Activated T-helper 17 cell treated with anti-CD3 and anti-CD28 coated beads, Interleukin-2, amount 50 U/mL, for 72 hours (primary cell): ENCODE measurements at places on chromosomes 1 and 21. TPM values are rescaled to one million over a fixed set of nuclear protein-coding genes. Genes with fewer than 3 reads are reported as not detected.

GRCh38 chr21:42467140-42467983 lies 28.7 kb downstream of the RSPH1 start:
- no peak for ATAC-seq

Gene KRTAP7-1
- not detected for total RNA-seq

- ATAC-seq, result no peak
Observed at GRCh38 chr21:45582128-45582527, 39.9 kb upstream of the SLC19A1 start.

DNA sequence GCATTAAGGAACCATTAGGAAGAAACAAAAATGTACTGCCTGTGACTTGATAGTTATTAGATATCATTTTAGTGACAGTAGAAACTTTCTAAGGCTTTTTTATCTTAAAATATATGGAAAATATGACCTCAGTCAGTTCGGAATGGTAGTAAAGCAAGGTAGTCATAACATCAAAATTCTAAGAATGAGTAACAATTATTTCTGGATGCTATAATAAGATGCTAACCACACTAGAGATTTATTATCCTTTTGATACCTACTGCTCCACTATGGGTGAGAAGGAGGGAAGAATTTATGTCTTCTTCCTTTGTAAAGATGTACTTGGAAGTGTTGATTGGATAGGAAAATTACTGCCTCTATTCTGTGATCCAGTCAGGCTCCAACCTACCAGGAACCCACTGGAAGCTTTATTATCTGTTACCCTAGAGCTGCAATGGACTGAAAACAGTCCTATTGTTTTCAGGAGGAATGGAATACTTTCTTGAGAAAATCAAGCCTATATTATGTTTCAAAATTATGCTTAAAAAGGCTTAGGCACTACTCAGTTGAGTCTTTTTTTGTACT lies 8.8 kb downstream of the FMN2 start:
- no peak for ATAC-seq

Gene LEFTY2
- total RNA-seq, result not detected

DNA sequence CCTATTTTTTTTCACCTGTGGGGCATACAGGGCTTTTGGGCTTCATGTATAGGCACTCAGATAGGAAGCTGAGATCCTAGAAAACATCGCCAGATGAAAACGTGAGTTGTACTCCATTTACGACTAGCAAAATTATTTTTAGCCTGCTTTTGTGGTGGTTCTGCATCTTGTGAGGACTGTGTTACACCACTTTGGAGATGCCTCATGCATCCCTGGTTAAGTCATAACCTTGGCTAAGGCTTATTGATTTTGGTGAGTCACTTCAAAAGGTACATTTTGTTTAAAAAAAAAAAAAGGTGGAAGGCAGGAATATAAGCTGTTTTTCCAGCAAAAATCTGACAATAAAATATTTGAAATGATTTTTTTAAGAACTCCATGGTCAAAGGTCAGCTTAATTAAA lies 101.8 kb upstream of the OLFM3 start:
- ATAC-seq, result no peak

Gene KCNJ15
- total RNA-seq, result 0.69 TPM

- no peak for ATAC-seq
Observed at GRCh38 chr1:17066361-17067068, 12.7 kb upstream of the SDHB start.

- ATAC-seq, result no peak
Observed at GRCh38 chr1:91018006-91018405, 3.8 kb downstream of the ZNF644 start.

Gene TNFRSF8
- total RNA-seq, result 216 TPM
